Naive thymus-derived CD4-positive, alpha-beta T cell (primary cell): ENCODE measurements at places on chromosomes 2 and 18.

DNA sequence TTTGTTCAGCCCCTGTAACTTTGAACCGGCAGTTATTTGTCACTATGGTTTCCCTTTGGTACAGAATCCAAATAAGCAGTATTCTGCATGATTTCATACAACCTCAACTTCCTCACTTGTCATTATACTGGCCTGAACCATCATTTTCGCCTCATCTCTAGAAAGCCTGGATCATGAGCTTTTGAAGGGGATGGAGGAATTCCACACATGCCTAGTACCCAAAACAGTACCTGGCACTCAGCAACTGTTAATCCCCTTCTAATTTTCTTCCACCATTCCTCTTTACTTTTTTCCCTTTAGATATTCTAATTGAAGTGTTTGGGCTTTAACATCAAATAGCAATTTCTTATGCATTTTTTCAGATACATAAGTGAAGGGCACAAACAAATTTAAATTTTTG, 1574.4 kb upstream of the NXPH2 start:
- no peaks in the 10 kb centered on the region for H3K4me1 ChIP-seq
- no peaks in the 10 kb centered on the region for H3K36me3 ChIP-seq
- no peak overlapping the region for H3K27ac ChIP-seq
- no peak overlapping the region for H3K4me3 ChIP-seq
- no peaks in the 10 kb centered on the region for H3K27me3 ChIP-seq
- no peak for DNase-seq

DNA sequence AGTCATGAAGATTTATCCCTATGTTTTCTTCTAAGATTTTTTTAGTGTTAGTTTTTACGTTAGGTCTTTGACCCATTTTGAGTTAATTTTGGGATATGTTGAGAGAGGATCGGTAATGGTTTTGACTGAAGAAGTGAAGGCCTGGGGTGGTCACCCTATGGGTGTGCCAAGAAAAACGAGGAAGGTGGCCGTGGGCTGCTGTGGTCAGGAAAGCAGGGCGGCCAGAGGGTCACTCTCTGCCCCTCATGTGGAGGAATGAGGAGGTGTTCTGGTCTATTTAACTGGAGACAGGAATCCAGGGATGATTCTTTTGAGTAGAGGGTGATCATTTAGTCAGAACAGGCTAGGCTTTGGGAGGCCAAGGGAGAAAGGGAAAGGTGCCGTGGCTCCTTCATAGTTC, 50.7 kb downstream of the MYO7B start:
- no peak overlapping the region for H3K4me3 ChIP-seq
- DNase-seq, result no peak
- H3K27ac ChIP-seq, result no peak overlapping the region

DNA sequence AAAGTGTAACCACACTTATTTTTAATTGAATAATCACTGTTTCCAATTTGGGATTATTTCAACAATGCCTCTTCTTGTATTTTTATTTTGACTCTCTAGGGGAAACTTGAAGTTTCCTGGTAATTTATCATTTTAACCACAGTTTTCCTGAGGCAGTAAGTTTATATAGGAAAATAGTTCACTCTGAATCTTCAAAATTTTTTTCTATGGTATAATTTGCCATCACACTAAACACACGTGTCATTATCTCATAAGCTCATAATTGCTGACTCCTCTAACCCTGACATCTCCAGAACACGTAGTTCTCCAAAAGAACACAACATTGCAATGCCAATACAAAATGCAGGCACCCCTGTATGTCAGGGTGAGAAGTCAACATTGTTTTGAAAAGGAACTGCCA, 102.2 kb upstream of the FZD7 start:
- H3K36me3 ChIP-seq, result no peaks in the 10 kb centered on the region
- no peak overlapping the region for H3K4me3 ChIP-seq
- H3K27ac ChIP-seq, result no peak overlapping the region
- DNase-seq, result no peak

DNA sequence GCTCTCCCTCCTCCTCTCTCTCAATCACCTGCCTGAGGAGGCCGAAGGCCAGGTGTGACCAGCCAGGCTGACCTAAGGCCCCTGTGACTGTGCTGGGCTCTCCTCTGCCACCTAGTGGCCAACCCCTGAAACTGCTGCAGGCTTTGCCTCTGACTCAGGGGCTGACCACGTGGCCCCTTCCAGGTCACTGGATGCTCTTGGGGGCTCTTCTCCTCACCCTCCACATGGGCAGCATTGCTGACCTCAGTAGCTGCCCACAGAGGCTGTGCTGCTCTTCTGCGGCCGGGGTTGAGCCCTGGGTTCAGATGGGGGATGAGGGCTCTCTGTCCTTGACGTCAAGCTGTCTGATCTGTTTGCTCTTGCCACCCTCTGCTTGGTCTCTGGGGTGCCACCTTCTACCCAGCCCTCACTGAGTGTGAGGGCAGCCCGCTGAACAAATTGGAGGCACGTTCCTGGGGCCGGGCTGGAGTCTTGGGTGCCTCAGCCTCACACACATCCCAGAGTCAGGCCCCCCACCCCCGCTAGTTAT, 122.7 kb downstream of the TWIST2 start:
- H3K27me3 ChIP-seq, result no peaks in the 10 kb centered on the region
- DNase-seq, result no peak
- no peak overlapping the region for H3K4me3 ChIP-seq
- no peak overlapping the region for H3K27ac ChIP-seq
- no peaks in the 10 kb centered on the region for H3K4me1 ChIP-seq

DNA sequence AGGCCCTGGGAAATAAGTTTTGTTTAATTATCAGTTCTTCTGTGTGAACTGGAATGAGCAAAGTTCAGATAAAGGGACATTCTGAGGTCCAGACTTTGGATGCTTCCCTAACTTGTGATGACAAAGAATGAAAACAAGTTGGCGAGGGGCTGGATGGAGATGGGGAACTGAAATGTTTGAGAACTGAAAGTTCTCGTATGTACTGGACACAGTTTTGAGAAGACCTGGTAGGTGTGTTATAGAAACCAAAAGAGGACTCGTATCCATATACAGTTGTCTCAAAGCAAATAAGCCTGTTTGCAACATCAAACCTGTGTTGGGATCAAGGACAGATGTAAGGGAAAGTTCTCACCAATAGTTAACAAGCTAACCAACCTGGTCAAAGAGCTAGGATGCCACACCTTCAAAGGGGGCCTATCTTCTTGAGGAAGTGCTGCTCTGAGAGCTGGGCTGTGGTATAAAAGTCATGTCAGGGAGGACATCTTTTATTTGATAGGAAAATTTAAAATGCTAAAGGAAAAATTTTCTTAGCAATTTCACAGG, at the start of gene UPP2:
TSS of gene UPP2 (plus strand) at position 493 of the 543 bp plus-strand sequence. CDS start 188 bp downstream, outside the sequence.
- no peak within 1 kb of the TSS for H3K27ac ChIP-seq
- H3K4me1 ChIP-seq, result no peaks in the 10 kb centered on the region
- no peak for DNase-seq

GRCh38 chr18:63646936-63647335, 2.9 kb upstream of the SERPINB4 start:
- no peaks in the 10 kb centered on the region for H3K27me3 ChIP-seq
- H3K4me3 ChIP-seq, result no peak overlapping the region
- no peak for DNase-seq
- H3K27ac ChIP-seq, result no peak overlapping the region
- no peaks in the 10 kb centered on the region for H3K36me3 ChIP-seq
- H3K4me1 ChIP-seq, result no peaks in the 10 kb centered on the region

GRCh38 chr2:168635065-168635577, 167.3 kb upstream of the NOSTRIN start:
- DNase-seq, result no peak
- no peaks in the 10 kb centered on the region for H3K4me1 ChIP-seq
- H3K4me3 ChIP-seq, result no peak overlapping the region
- no peaks in the 10 kb centered on the region for H3K27me3 ChIP-seq

- no peaks in the 10 kb centered on the region for H3K27me3 ChIP-seq
- H3K4me3 ChIP-seq, result no peak overlapping the region
- DNase-seq, result no peak
- no peaks in the 10 kb centered on the region for H3K4me1 ChIP-seq
- no peak overlapping the region for H3K27ac ChIP-seq
Measured at GRCh38 chr2:112601754-112602153, 17.3 kb downstream of the CHCHD5 start.

DNA sequence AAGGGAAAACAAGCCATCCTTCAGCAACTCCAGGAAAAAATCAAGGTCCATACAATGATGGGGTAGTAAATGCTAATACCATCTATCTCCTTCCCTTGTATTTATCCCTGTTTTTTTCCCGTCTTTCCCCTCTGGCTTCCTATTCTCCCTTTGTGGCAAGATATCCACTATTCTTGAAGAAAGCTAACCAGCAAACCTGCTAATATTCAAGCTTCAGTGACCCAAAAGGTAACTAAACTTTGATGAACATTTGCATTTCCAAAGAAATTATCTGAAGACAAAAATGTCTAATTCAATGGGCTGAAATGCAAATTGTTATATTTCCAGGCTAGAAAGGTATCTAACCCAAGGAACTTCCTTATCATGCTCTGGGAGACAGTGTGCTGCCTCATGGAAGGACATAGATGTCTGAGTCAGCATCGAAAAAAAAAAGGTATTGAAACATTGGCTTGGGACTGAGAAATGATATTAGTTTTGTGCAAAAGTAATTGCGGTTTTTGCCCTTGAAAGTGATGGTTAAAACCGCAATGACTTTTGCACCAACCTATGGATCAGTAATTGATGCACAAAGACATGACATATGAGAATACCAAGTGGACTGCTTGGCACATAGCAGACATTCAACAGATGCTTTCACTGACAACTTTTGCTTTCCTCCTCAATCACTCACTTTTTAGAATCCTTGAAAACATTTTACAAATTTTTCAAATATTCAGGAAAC, 63.7 kb upstream of the HNMT start:
- H3K36me3 ChIP-seq, result no peaks in the 10 kb centered on the region
- H3K27me3 ChIP-seq, result no peaks in the 10 kb centered on the region
- no peak for DNase-seq
- H3K27ac ChIP-seq, result no peak overlapping the region

DNA sequence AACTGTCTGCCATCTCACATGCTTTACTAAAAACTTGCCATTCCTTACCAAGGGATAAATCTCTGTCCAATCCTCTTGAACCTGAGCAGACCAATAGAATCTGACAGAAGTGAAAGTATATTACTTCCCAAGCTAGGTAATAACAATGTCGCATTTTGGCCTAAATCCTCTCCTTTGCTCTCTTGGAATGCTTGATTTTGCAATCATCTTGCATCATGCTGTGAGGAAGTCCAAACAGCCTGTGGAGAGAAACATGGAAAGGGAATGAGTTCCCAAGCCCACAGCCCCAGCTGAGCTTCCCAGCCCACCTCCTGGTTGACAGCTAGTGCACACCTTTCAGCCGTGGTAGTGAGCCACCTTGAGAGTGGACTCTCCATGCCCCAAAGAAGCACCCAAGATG, 540.6 kb downstream of the STK39 start:
- no peak overlapping the region for H3K4me3 ChIP-seq
- no peaks in the 10 kb centered on the region for H3K36me3 ChIP-seq
- DNase-seq, result no peak
- H3K27ac ChIP-seq, result no peak overlapping the region
- no peaks in the 10 kb centered on the region for H3K27me3 ChIP-seq
- H3K4me1 ChIP-seq, result no peaks in the 10 kb centered on the region

GRCh38 chr2:159922563-159922962, 124.6 kb upstream of the CD302 start:
- H3K27me3 ChIP-seq, result no peaks in the 10 kb centered on the region
- no peak overlapping the region for H3K4me3 ChIP-seq
- no peak overlapping the region for H3K27ac ChIP-seq
- no peaks in the 10 kb centered on the region for H3K4me1 ChIP-seq
- no peaks in the 10 kb centered on the region for H3K36me3 ChIP-seq

- no peak overlapping the region for H3K27ac ChIP-seq
- no peaks in the 10 kb centered on the region for H3K4me1 ChIP-seq
- no peaks in the 10 kb centered on the region for H3K27me3 ChIP-seq
- no peaks in the 10 kb centered on the region for H3K36me3 ChIP-seq
- DNase-seq, result no peak
Measured at GRCh38 chr2:21633911-21634310, 510.1 kb downstream of the TDRD15 start.

DNA sequence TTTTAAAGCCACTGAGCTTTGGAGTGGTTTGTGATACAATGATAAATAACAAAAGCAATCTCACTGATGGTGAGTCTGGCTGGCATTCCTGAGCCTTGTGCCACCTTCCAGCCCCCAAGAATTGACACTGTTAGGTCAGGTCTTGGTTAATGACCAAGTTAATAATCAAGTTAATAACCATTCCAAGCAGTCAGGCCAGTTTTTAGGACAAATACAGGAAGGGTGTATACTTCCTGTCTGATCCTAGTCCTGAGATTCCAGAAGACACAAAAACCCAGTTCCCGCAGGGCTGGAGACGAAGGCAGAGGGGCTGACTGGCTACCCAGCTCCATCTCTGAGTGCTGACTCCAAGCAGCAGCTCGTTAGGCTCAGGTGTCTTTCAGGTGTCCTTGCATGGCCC, 74.6 kb upstream of the LAPTM4A start:
- H3K36me3 ChIP-seq, result no peaks in the 10 kb centered on the region
- DNase-seq, result no peak
- no peaks in the 10 kb centered on the region for H3K27me3 ChIP-seq

DNA sequence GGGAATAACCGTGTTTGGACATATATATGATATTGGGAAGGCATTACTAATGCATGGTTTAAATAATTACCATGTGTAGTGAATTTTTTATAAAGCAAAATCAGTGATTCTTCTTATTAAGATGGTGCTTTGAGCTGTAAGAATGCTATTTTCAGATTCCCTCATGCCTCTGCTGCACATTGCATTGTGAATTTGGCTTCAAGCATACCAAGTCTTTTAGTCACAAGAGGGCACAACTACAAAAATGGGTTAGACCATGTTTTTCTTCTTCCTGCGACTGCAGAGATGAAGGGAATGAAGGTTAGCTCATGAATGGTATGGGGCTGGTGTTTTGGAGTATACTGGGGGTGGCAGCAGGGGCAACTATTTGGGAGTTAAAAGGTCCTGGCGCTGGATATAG, 320.1 kb downstream of the SLC4A3 start:
- no peak for DNase-seq
- H3K27ac ChIP-seq, result no peak overlapping the region
- H3K36me3 ChIP-seq, result no peaks in the 10 kb centered on the region
- no peaks in the 10 kb centered on the region for H3K27me3 ChIP-seq

DNA sequence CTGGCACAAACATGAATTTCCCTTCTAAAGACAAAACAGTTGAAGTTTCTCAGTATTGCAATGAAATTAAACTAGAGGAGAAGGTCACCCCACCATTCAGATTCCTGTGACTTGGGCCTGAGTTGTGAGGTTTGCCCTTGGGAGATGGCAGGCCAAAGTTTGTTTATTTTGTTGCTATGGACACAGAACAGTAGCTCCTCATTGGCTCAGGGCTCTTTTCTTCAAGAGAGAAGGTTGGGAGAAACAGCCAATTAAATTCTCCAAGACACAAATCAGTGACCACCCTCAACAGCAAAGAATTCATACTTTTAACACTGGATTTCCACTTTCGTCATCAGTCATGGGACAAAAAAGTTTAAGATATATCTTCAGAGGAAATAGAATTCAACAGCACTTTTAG, at the start of gene FLACC1:
TSS of gene FLACC1 (minus strand) at position 125 of the 400 bp plus-strand sequence. CDS start 5,941 bp downstream, outside the sequence.
- H3K27me3 ChIP-seq, result no peaks in the 10 kb centered on the region
- H3K36me3 ChIP-seq, result no peaks in the 10 kb centered on the region
- H3K4me1 ChIP-seq, result no peaks in the 10 kb centered on the region
- H3K27ac ChIP-seq, result no peak within 1 kb of the TSS
- DNase-seq, result no peak

GRCh38 chr2:96769814-96770213, 9.1 kb downstream of the CNNM4 start:
- no peak for DNase-seq
- H3K27me3 ChIP-seq, result no peaks in the 10 kb centered on the region
- peaks cover 11% of the 10 kb centered on the region for H3K4me1 ChIP-seq
